ENCODE measurements at places on chromosomes 2 and 18. TPM values are rescaled to one million over a fixed set of nuclear protein-coding genes. Genes with fewer than 3 reads are reported as not detected.

The TMEM178A gene
- 5.4 TPM for total RNA-seq

DNA sequence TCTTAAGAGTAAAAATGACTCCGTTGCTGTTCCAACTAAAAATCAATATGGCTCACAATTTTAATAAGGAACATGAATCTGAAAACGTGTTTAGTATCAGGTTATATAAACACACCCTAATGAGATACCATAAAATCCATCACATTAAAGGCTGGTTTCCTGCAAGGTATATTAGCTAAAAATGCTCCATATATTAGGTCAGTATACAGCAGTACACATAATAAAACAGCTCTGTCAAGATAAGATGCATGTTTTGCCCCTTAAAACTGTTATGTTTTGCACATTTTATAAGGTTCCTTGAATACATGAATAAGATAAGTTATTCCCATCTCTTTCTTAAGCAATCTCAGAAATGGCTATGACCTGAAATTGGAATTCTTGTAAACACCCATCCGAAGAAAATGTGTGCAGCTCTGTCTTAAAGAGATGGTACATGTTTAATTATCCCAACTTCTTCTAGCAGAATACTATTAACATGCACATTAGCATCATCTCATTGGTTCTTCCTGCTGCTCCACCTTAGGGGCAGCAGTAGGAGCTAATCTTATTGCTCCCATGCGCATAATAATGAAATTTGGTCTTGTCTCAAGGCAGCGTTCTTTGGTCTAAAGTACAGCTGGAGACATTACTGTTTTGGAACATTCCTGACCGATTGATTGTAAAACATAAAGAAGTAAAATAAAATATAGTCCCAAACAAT, 836.1 kb upstream of the FANCL start:
- no peak overlapping the region for H3K4me3 ChIP-seq
- no peak for DNase-seq
- no peaks in the 10 kb centered on the region for H3K36me3 ChIP-seq

The DUSP11 gene
- total RNA-seq, result 34.8 TPM

DNA sequence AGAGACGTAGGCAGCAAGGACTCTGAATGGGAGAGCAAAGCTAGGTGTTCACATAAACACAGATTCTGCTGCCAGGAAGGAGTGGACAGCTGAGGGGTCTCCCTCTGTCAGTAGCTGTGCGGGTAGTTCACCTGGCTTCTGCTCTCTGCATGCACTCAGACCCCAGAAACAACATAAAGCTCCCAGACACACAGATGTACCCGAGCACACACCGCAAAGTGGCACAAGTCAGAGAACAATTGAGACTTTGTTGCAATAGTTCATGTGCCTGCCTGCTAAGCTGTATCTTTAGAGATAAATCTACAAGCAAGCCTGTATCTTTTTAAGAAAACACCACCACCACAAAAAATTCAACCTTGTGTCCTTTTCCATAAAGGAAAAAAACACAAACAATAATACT, 420.0 kb upstream of the ST6GAL2 start:
- peaks cover 45% of the 10 kb centered on the region for H3K4me1 ChIP-seq
- DNase-seq, result no peak
- no peak overlapping the region for H3K27ac ChIP-seq
- no peak overlapping the region for H3K4me3 ChIP-seq
- H3K36me3 ChIP-seq, result no peaks in the 10 kb centered on the region

- DNase-seq, result no peak
- H3K27me3 ChIP-seq, result no peaks in the 10 kb centered on the region
- peaks cover 4% of the 10 kb centered on the region for H3K36me3 ChIP-seq
Observed at GRCh38 chr2:235908826-235909225, 259.4 kb downstream of the GBX2 start.

- H3K4me1 ChIP-seq, result no peaks in the 10 kb centered on the region
- no peaks in the 10 kb centered on the region for H3K27me3 ChIP-seq
- no peaks in the 10 kb centered on the region for H3K36me3 ChIP-seq
- no peak overlapping the region for H3K4me3 ChIP-seq
Observed at GRCh38 chr2:191790737-191791136, 56.2 kb downstream of the CAVIN2 start.

The RGPD8 gene
- 53.3 TPM for total RNA-seq

The B4GALT6 gene
- total RNA-seq, result 3.0 TPM

DNA sequence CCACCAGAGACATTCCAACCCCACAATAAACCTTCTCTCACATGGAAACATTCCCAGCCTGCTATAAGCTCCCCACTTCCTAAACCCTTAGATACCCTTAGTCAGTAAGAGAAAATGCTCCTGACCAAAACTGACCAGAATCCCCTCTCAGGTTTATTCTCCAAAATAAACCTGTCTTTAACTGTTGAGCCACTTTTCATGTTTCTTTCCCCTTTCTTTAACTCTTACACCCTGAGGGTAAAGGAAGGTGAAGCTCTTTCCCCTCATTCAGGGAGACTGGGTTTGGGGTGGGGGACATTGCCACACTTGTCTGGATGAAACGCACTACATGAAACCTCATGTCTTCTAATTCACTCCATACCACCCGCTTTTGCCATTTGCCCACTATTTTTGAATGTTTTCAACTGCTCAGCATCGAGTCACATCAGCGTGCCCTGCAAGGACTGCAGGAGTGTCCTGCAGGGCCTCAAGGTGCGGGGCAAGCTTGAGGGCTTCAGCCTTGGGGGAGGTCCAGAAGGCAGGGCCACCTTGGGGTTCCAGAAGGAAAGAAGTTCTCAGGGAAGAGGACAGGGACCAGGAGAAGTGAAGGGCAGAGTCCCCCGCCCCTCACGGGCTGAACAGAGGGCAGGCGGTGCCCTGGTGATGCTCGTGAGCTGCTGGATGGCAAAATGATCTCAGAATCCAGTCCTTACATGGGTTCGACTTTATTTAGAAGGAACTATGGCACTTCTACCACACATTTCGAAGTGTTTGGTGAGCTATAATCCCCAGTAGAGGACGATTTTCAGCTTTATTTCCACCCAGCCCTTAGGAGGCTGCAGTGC, 4.2 kb upstream of the SP140L start:
- H3K4me1 ChIP-seq, result peaks cover 8% of the 10 kb centered on the region
- no peaks in the 10 kb centered on the region for H3K36me3 ChIP-seq
- no peaks in the 10 kb centered on the region for H3K27me3 ChIP-seq

The SGPP2 gene
- total RNA-seq, result not detected

GRCh38 chr2:2422621-2423020, 91.5 kb upstream of the MYT1L start:
- no peaks in the 10 kb centered on the region for H3K4me1 ChIP-seq
- no peak overlapping the region for H3K27ac ChIP-seq
- H3K36me3 ChIP-seq, result no peaks in the 10 kb centered on the region
- no peaks in the 10 kb centered on the region for H3K27me3 ChIP-seq
- DNase-seq, result no peak
- H3K4me3 ChIP-seq, result no peak overlapping the region

DNA sequence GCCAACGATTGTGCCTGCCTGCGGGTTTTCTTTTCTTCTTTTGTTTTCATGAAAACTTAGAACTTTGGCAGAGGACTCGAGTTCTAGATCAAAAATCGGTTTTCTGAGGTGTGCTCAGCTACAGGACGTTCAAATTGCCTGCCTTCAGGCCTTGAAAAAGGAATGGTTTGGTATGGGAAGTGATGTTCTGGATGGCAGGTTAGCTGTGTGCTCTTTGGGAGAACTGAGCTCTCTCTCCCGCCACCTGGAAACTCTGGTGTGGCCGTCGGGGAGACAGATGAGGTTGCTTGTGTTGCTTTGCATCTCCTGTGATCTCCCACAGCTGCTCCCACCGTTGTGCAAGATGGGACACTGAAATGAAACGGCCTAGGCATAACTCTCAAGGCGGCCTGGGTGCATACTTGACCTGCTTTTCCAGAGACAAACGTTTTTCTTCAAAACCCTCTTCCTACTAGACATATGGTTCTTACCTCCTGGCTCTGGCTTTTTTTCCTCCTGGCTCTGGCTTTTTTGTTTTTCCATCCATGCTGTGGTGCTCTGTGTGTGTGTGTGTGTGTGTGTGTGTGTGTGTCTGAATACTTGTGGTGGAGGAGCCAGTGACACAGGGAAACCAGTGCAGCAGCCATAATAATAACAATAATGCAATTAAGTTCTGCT, 2.0 kb downstream of the FMNL2 start:
- peak overlapping the region; percentile 98 for H3K4me3 ChIP-seq
- peak overlapping the region; percentile 76 for H3K27ac ChIP-seq
- no peak for DNase-seq
- H3K27me3 ChIP-seq, result no peaks in the 10 kb centered on the region
- no peaks in the 10 kb centered on the region for H3K36me3 ChIP-seq
- peaks cover 54% of the 10 kb centered on the region for H3K4me1 ChIP-seq

GRCh38 chr2:88066543-88066942, 1.1 kb upstream of the SMYD1 start:
- H3K27ac ChIP-seq, result no peak overlapping the region
- no peaks in the 10 kb centered on the region for H3K27me3 ChIP-seq
- no peak overlapping the region for H3K4me3 ChIP-seq
- DNase-seq, result no peak

The DLX2 gene
- total RNA-seq, result 1.6 TPM

DNA sequence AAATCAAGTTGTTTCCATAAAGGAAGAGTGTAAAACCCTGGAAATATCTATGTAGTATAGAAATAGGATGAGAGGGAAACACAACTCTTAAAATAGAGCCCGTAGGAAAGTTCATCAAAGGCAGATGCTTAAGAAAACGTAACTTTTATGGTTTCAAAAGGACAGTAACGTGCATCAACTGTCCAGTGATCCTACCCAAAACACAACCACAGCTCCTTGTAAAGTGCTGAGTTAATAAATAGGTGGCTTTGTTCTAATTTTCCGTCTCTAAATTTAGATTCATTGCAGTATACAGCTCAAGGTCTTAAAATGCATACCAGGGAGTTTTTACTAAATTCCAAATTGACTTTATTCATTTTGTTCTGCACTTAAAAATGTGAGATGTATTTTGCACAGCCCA, 282.1 kb upstream of the ID2 start:
- H3K4me1 ChIP-seq, result no peaks in the 10 kb centered on the region
- H3K36me3 ChIP-seq, result no peaks in the 10 kb centered on the region
- no peak overlapping the region for H3K4me3 ChIP-seq
- no peak overlapping the region for H3K27ac ChIP-seq
- no peak for DNase-seq
- H3K27me3 ChIP-seq, result no peaks in the 10 kb centered on the region

DNA sequence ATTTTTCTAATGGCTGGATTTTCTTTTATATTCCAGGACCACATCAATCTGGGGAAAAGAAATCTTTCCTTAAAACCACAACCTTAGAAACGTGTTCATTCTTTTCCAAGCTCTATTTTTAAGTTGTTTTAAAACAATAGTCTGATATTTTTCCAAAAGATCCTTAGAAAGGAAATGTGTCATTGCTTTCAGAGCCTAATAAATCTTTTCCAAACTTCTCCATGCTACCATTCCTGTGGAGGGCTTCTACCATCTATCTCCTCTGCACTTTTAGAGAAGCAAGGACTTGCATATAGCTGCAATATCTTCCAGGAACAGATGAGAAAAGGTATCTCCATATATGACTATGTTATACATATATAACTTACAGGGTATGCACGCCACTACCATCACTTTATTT, 21.2 kb downstream of the WDFY1 start:
- no peak overlapping the region for H3K4me3 ChIP-seq
- H3K36me3 ChIP-seq, result no peaks in the 10 kb centered on the region
- H3K4me1 ChIP-seq, result peaks cover 10% of the 10 kb centered on the region

DNA sequence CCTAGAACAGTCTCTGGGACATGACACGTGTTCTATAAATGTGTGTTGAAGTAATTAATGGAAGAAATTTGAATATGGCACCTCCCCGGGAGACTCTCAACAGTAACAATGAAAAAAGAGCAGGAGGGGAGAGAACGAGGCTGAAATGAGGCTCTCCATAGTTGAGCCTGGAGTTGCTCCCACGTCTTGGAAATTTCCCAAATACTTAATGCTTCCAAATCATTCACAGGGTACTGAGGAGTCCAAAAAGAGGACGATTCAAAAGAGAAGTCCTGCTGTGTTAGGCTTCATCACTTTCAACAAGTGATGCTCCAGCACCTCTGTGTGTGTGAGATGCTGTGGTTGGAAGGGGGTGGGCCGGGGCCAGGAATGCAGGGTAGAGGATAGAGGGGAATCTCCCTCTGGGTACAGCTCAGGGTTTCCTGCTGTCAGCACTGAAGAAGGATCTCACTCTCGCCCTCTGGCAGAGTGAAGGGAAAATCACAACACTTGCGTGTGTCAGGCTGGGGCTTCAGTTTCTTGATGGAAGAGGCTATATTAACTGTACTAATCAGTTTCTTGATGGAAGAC, 18.1 kb upstream of the ZNF407 start:
- no peak overlapping the region for H3K27ac ChIP-seq
- no peak overlapping the region for H3K4me3 ChIP-seq
- no peaks in the 10 kb centered on the region for H3K27me3 ChIP-seq
- no peaks in the 10 kb centered on the region for H3K4me1 ChIP-seq
- no peaks in the 10 kb centered on the region for H3K36me3 ChIP-seq
- DNase-seq, result no peak

GRCh38 chr2:108587621-108588020, 53.4 kb downstream of the LIMS1 start:
- no peak for DNase-seq
- H3K4me1 ChIP-seq, result peaks cover 41% of the 10 kb centered on the region
- no peaks in the 10 kb centered on the region for H3K27me3 ChIP-seq
- H3K4me3 ChIP-seq, result no peak overlapping the region

- H3K4me1 ChIP-seq, result no peaks in the 10 kb centered on the region
- H3K27ac ChIP-seq, result no peak overlapping the region
- DNase-seq, result no peak
- no peak overlapping the region for H3K4me3 ChIP-seq
Observed at GRCh38 chr2:27007416-27008374, 25.1 kb upstream of the TMEM214 start.

GRCh38 chr2:171287036-171287571, 126.4 kb upstream of the TLK1 start:
- no peaks in the 10 kb centered on the region for H3K4me1 ChIP-seq
- no peak overlapping the region for H3K4me3 ChIP-seq
- no peaks in the 10 kb centered on the region for H3K36me3 ChIP-seq
- DNase-seq, result no peak
- no peaks in the 10 kb centered on the region for H3K27me3 ChIP-seq

All from thoracic aorta (tissue), 2 donors.